ENCODE measurements at places on chromosomes 2 and 18.

DNA sequence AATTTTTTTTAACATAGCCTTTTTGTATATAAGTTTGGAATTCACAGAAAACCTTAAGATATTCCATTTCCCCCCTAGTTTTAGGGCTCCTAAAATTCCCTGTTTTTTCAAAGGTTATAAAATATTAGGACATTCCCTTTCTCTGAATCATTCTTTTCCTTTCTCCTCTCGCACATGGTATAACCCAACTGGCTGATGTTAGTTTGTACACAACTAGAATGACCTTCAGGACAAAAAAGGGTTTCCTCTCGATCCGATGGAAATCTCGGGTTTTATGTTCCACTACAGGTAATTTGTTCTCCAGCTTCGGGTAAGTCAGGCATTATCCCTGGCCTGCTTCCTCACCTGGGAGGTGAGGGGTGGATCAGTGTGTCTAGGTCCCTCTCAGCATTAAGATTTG, 215.1 kb downstream of the LDLRAD4 start:
- no peak for DNase-seq

GRCh38 chr2:17573085-17573803, 32.7 kb downstream of the VSNL1 start:
- DNase-seq: no peak

DNA sequence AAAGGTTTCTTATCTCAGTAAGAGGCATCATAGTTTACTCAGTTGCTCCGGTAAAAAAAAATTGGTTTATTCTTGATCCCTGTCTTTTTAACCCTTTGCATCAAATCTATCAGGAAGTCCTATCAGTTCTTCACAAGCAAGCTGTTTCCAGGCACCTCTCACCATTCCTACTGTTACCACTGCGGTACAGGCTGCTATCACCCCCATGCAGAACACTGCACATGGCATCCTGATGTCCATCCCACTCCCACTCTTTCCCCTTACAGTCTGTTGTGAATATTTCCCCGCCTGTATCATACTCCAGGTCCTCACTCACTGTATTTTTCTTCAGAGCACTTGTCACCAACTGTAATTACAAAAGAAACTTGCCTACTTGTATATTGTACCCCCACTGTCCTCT, 5.3 kb upstream of the CNRIP1 start:
- DNase-seq: no peak

- no peak for DNase-seq
Observed at GRCh38 chr2:86147793-86148192, 41.8 kb downstream of the PTCD3 start.

DNA sequence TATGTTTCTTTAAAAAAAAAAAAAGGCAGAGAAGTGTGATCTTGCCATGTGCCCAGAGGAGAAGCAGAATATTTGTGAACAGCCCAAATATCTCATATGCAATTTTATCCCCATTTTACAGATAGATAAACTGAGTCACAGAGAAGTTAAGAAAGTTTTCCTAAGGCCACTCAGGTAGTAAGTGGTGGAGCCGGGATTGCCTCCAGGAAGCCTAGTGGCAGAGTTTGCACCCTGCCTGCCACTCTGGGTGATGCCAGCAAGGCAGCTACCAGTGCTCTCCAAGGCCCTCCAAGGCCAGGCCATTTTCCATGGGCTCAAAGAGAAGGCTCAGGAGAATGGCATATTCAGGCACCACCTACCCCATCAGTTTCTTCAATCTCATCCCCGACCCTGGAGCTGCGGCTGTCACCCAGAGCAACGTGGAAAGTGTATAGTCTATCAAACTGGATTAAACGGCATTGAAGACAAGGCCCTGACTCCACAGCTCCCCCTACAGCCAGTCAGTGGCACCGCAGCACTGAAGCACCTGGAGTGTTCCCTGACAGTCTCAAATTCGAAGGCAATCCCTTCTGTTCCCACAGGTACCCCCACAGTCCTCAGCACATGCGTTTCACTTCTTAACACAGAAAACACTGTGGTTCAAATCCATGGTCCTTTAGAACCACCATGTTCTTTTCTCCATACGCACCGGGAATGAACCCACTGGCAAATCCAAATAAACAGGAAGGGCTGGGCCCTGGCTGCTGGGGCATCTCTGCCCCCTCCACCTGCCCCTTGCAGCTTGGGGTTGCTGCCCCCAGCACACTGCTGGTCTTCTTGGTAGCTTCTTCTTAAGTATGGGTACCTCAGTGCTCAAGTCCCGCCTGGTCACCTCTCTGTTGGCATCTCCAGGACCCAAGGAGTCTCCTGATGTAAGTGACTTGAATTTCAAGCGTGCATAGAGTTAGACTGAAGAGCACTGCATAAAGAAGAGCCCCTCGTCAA, 175.3 kb downstream of the INHBB start:
- DNase-seq: no peak

GRCh38 chr2:85173909-85174308, 40.7 kb downstream of the TCF7L1 start:
- DNase-seq: no peak

GRCh38 chr2:240498958-240499260, 58.9 kb downstream of the ANKMY1 start:
- no peak for DNase-seq

GRCh38 chr2:150938527-150938926, 323.1 kb downstream of the RBM43 start:
- no peak for DNase-seq
